Lower leg skin (tissue), 4 donors: ENCODE measurements at places on chromosomes 16 and 17.

DNA sequence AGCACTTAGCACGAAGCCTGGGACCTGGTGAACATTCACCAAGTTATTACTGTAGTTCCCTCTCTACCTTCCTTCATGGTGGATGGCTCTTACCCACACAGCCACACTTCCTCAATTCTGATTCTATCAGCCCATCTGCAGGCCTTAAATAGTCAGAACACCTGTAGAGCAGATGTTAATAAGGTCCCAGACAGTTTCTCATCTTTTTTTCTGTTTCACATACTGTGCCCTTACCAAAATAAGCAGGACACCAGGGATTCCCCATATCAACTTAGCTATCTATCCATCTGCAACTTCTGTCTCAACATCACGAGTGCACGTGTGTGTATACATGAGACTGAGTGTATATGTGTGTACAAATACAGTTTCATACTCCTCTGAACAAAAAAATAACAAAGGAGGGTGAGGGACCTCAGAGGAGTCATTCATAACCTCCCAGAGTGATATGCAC, 2.8 kb downstream of the RECQL5 start:
- no peak for DNase-seq

DNA sequence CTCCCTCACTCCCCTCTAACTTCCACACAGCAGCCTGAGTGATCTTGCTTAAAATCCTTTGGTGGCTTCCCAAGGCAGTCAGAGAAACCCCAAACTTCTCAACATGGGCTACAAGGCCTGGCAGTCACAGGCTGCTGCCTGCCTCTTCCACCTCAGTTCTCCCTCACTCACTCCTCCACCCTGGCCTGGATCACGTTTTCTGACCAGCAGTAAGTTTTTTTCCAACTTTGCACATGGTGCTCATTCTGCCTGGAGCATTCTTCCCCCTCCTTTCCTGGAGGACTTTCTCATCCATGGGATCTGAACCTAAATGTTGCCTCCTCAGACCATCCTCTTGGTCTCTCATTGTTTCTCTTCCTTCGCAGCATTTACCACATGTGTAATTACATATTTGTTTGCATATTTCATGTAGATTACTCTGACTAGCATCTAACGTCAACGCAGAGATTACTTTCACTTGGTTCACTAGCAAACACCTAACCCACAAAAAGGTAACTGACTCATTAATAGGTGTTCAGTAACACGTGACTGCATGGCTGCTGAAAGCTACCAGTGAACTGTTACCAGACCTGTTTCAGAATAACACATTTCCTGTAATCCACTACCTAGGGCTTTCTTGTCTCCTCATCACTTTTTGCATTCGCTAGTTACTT, 17.1 kb downstream of the GNA13 start:
- no peak for DNase-seq

DNA sequence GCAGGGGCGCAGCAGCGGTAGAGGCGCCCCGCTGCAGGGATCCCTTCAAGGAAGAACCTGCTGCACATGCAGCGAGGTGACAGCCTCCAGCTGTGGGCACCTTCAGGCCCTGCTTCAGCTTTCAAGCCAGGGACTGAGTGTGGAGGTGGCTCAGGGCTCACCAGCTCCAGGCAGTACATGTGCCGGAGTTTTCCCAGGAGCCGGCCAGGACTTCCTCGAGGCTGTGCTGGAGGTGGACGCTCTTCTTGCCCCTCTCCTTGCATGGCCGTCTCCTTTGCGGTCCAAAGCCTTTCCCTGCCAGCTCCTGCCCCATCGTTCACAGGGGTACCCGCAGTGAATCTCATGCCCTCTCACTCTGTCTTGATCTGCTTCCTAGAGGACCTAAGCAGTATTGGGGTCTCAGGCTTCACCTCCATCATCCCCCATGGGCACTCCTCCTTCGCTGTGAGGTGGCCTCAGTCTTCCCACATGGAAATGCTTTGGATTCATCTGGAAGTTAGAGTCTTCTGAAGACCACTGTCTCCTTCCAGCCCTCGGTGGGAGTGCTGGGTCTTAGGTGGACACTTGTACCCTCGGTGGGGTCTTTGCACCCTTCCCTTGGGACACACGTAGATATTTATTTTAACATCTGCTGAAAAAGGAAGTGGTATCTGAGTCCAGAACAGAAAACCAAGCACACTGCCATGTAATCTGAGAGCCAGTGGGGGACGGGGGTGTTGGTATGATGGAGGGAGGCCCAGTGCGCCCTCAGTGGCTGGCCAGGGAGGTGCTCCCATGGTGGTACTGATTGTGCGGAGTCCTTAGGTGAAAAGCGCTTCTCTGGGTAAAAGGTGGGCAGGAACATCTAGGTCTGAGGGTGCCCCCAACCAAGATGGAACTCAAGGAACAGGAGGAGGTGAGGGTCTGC, 7.0 kb downstream of the XYLT2 start:
- DNase-seq: no peak

- DNase-seq: peak; percentile 88
These were observed 4.5 kb upstream of the MNT start for GRCh38 chr17:2405247-2405926.

- DNase-seq: no peak
These were observed 619.9 kb upstream of the SOX9 start for GRCh38 chr17:71500761-71501555.

DNA sequence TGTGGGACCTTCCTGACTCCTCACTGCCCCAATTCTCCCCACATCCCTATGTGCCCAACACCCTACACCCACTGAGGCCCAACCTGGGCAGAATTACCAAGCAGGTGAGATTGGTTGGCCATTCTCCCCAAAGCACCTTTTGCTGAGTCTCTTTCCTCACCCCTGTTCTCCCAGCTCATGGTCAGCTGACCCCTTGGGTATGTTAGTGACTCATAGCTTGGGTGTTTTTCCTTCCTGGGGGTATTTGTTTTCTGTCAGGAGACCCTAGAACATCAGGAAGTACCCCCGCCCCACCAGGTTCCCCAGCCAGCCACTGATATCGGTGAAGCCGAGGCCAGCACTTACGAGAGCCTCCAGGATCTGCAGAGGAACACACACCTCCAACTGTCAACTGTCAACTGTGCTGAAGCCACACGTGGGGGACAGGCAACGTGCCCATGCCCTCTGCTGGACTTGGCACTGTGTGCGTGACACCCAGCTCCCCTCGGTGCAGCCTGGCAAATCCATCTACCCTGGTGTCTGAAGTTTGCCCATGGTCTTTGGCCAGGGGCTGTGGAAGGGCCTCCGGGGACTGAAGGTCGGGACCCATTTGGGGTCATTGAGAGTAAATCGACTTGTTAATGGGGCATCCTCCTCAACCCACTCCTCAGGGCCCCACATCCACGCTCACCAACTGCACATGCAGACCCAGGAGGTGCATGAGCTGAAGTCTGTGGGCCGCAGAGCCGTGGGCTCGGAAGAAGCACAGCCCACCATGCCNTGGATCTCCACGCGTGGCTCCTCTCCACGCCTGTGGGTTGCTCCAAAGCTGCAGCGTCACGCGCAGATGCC, 53.1 kb downstream of the METRNL start:
- DNase-seq: peak; percentile 80

- DNase-seq: no peak
These were observed 48.7 kb downstream of the GPRC5B start for GRCh38 chr16:19835968-19836421.

DNA sequence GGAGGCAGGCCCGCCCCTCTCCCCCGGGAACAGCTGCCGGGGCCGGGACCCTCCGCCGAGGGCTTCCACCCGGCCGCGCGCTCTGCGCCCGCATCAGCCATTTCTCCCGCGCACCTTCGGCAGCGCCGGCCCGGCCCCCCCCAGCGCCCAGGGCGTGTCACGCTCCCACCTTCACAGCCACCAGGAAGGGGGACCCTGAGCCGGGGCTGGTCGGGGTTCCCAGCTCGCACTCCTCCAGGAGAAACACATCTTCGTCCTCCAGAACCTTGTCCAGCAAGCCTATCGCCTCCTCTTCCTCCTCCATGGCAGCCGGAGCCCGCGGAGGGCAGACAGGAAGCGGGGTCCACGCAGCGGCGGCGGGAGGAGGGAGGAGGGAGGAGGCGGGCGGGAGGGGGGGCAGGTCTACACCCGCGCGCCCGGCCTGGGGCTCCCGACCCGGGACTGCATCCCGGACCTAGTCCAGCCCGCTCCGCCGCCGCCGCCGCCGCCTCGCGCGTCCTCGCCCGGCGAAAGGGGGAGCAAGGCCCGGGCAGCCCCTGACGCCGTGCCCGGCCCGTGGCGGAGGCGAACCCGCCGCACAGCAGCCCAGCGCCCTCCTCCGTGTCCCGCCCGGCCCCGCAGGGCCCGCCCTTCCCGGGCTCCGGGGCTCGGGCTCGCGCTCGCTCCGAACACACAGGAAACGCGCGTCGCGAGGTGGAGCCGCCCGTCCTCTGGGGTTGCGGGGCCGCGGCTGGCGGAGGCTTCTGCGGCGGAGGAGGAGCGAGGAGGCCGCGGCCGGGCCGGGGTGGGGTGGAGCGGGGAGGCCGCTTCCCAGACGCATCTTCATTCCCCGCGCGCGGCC, 70.8 kb downstream of the ABR start:
- DNase-seq: no peak

DNA sequence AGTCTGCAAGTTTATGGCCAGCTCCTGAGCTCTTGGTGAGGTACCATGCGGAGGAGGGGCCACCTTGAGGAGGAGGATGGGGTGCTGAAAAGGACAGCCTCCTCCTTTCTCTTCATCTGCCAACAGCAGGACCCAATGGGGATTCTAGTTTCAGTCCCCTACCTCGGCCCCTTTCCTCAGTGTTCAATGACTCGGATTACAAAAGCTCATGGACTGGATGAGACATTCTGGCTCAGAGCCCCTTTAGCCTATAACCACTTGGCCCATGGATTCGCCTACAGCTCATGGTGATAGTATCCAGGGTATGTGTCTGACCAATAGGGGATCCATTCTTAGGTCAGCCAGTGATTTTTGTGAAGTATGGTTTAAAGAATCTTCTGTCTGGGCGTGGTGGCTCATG, 8.5 kb upstream of the PIK3R6 start:
- no peak for DNase-seq

GRCh38 chr17:72714357-72714966, 378.0 kb downstream of the SLC39A11 start:
- DNase-seq: no peak

DNA sequence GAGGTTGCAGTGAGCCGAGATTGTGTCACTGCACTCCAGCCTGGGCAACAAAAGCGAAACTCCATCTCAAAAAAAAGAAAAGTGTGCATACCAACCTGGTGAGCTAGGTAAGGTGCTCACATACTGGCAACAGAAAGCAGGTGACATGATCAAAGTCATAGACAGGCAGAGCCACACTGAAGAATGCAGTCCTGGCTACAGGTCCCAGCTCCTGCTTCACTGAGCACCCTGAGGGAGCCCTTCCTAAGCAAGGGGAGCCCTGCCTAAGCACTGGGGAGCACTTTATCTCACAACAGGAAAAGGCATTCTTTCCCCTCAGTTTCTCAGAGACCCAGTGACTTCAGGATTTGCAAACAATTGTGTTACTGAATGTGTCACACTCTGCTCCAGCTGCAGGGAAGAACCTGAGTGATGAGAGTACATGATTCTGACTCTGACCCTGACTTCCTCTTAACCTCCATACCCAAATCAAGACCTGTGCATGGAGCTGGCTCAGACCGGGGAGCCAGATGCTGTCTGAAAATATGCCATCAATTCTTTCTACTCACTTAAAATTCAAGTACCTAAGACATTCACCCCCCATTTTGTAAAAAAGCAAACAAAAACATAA, 40.5 kb downstream of the ANKRD11 start:
- no peak for DNase-seq

DNA sequence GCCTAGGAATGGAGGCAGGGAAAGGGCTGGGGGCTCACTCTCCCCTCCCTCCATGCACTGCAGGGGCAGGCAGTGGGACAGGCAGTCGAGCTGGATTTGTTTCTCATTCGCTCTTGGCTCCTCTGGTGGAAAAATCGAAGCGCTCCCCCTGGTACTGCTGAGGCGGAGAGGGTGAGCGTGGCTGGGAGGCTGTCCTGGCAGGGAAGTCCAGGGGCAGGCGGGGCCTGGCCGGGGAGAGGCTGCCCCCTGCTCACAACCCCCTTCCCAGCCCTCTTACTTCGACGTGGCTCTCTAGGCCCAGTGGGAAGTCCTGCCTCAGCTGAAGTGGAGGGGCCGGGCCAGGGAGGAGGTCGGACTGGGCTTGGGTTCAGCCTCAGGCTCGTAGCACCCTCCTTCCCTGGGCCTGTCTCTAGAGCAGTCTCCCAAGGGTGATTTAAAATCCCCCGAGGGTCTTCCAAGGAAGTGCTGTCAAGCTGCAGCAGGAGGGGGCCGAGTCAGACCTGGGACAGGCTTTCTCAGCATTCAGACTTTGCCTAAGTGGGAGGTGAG, 16.5 kb upstream of the TMEM92 start:
- peak; percentile 85 for DNase-seq

DNA sequence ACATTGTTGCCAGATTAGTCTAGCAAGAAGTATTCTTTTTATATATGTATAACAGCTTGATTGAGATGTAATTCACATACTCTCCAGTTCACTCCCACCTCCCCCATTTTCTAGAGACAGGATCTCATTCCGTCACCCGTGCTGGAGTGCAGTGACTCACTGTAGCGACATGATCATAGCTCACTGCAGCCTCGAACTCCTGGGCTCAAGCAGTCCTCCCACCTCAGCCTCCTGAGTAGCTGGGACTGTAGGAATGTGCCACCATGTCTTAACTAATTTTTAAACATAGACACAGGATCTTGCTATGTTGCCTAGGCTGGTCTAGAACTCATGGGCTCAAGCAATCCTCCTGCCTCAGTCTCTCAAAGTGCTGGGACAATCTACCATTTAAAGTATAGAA, 3.3 kb upstream of the RSAD1 start:
- DNase-seq: no peak

GRCh38 chr16:5033256-5034166, at the start of gene NAGPA:
NAGPA (minus strand) TSS chr16:5033935; CDS start chr16:5033914, 21 bp downstream.
- DNase-seq: peak; percentile 98

- no peak for DNase-seq
These were observed 132.4 kb downstream of the PRKCB start for GRCh38 chr16:23968176-23968575.

DNA sequence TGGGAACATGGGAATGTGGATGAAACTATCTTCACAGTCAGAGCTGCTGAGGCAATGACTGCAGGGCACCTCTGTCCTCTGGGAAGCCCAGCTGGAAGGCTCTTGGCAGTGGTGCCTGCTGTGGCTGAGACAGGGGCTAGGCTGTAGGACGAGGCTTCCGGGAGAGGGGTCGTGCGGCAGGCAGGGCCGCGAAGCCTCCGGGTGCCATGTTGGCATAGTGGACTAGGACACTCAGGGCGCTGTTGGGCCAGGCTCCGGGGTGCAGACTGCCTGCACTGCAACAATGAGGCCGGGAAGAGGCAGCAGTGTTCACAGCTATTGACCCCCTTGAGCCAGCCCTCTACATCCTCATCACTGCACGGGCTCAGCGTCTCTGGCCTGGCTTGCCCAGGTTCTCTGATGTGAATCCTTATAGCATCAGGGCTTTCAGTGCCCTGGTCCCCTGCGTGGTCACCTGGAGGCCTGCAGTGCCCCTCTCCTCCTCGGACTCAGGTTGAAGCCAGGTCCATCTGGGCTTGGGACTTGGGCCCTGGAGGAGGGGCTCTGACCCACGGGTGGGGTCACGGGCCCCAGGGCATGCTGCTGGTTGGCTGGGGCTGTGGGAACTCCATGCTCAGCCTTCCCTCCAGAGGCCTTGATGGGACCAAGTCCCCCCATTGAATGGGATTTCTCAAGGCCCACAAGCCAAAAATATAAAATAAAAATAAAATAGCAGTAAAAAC, 91.6 kb downstream of the TNFRSF13B start:
- DNase-seq: no peak

GRCh38 chr16:84198401-84198800, 7.4 kb downstream of the ADAD2 start:
- no peak for DNase-seq
